ENCODE measurements at places on chromosomes 3 and 15.

- DNase-seq: no peak
These were observed 303.6 kb downstream of the LSAMP start for GRCh38 chr3:116141724-116142123.

GRCh38 chr3:143975554-143976152 is 4.0 kb downstream of the DIPK2A start:
- peak; percentile 57 for DNase-seq

DNA sequence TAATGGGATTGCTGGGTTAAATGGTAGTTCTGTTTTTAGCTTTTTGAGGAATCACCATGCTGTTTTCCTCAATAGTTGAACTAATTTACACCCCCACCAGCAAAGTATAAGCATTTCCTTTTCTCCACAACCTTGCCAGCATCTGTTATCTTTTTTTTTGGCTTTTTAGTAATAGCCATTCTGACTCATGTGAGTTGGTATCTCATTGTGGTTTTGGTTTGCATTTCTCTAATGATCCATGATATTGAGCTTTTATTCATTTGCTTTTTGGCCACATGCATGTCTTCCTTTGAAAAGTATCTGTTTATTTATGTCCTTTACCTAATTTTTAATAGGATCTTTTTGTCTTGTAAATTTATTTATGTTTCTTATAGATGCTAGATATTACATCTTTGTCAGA is 288.2 kb downstream of the EPHA6 start:
- no peak for DNase-seq

- no peak for DNase-seq
These were observed 122.9 kb downstream of the PDE8A start for GRCh38 chr15:85104584-85104983.

GRCh38 chr3:155941354-155941753 is 70.9 kb downstream of the GMPS start:
- no peak for DNase-seq

DNA sequence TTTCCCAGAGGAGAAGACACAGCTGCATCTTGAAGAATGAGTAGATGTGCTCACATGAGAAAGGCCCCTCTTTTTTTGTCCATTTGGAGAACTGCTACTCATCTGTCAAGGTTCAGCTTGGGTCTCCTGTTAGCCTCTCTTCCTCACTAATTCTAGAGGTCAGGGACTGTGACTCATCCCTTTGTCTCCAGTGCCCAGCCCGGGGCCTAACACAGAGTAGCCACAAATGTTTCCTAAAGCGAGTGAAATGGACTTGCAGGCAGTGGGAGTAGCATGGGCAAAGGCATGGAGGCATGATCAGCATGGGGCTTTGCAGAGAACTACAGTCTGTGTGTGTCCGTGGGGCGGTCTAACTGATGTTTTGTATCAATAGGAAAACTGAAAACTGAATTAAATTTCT is 33.9 kb upstream of the MRPS22 start:
- DNase-seq: no peak

DNA sequence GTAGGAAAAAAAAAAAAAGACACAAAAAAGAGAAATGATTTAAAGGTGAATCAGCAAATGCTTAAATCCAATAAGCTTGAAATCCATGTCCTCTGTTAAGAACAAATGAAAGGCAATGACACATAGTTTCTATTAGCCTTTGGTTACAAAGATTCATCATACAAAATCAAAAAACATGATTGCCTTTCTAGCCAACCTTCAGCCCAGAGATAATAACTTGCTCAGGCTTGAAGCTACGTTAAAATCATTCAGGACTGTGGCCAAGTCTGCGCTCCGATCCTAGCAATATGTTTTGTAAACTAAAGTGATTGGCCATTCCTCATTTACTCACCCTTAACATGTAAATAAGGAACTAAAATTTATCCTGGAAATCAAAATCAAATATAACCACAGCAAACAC is 556.7 kb downstream of the FGF12 start:
- DNase-seq: no peak

GRCh38 chr15:27989838-27990237 is 109.3 kb downstream of the OCA2 start:
- no peak for DNase-seq

DNA sequence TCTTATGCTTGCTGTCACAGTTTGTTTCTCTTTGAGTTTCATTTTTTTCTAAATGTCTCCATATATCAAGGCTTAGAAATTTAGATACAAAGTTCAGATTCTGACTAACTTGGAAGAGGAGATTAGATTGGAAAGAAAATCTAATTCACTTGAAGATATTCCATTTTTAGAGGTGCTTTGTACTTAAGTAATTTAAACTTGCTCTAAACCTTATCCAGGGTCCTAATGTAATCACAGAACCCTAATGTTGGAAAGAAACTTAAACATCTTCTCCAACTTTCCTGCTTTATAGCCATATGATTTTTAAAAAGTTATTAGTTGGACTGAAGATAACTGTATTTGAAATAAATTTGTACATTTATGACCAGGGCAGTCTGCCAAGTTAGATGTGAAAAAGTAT is 81.1 kb upstream of the ARHGEF3 start:
- DNase-seq: no peak

- no peak for DNase-seq
These were observed 88.6 kb upstream of the ZNF385D start for GRCh38 chr3:21839592-21839991.

DNA sequence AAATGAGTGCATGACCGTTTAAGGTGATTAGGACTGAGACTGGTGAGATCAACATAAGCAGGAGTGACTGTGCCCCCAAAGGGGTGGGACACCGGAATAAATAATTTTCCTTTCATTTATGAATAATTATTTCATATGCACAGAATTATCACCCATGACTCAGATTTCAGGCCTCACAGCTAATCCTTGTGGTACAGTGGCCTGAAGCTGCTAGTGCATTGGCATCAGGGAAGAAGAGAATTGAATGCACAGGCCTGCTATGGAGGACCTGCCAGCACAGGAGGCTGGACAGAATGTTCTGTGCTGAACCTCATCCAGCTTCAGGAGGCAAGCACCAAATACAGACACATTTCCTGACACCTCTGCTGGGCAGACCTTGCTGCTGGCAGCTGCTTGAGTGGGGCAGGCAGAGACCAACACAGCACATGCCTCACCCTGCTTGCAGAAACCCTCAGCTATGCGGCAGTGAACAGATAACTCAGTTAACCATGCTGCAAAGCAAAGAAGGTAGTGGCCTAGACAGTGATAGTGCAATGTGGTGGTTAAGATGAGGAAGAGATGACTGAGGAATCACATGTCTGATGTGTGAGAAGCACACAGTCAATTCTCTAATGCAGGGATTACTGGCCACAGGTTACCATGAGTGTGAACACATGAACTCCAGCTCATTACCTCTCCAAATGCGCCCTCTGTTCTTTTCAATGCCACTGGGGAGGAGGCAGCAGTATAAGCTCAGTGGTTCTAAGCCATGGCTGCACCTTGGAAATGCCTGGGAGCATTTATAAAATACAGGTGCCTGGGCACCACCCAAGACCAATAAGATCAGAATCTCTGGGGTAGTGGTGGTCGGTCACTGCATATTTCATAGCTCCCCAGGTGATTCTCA is 68.1 kb upstream of the SCN5A start:
- DNase-seq: no peak

GRCh38 chr15:31200735-31201151 is 99.2 kb upstream of the TRPM1 start:
- DNase-seq: no peak

- no peak for DNase-seq
These were observed 122.7 kb upstream of the MNS1 start for GRCh38 chr15:56587686-56588085.

Measured in NCI-H1694 treated with DMSO at 0.1 percent for 48 hours (cell line).